ENCODE measurements at places on chromosomes 1 and 21.

- DNase-seq, result no peak
Measured at GRCh38 chr21:28799926-28800325, 192.8 kb downstream of the LTN1 start.

DNA sequence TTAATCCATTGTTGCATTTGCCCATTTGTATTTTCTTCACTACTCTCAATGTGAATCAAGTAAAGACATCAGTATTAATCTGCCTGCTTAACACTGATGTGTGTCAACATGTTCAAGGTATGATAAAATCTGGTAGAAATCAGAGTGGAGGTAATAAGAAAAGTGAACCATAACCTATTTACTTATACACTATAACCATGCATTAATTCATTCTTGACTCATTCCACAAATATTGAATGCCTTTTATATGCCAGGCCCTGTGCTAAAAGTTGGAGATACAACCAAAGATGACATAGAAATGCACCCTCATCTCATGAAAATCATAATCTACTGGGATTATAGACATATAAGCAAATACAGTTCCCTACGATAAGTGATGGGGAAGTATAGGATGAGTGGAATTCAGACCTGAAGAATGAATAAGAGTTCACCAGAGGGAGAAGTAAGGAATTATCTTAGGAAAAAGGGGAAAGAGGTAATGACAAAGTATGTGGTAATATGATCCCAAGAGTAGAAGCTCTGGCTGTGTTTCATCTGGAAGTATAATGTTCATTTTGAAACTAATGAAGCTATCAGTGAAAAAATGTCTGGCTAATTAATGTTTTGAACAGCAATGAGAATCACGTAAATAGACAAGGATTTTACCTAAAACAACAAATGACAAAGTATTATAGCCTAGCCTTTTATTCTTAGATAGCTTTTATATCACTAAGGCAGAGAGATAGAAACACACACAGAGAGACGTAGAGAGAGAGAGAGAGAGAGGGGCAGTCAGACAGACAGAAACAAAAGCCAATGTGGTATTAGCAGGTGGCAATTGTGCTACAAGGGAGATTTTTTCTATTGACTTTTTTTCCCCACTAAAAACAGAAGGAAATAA is 7.0 kb upstream of the RWDD3 start:
- DNase-seq, result no peak

- DNase-seq, result no peak
Measured at GRCh38 chr1:51837243-51837642, 41.3 kb downstream of the NRDC start.

DNA sequence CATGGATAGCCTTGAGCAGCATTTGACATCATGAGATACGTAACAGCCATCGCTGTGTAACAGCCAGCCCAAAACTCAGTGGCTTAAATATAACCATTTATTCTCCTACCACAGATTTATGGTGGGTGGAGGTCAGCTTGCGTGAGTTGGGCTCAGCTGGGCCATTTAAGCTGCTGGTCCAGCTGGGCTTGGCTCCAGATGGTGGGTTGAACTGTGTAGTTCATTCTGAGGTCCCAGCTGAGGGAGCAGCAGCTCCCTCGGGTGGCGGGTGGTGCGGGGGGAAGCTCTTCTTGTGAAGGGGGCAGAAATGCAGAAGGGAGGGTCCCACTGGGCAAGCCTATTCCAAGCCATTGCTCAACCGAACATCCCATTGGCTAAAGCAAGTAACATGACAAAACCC is 75.9 kb downstream of the IGSF21 start:
- no peak for DNase-seq

GRCh38 chr1:19964542-19964941 is 14.9 kb downstream of the PLA2G2A start:
- no peak for DNase-seq

GRCh38 chr1:21937034-21937371 is at the start of gene HSPG2:
Gene HSPG2, minus strand, starts transcription at chr1:21937310. Its CDS starts 93 bp downstream, at chr1:21937217.
- DNase-seq, result no peak

DNA sequence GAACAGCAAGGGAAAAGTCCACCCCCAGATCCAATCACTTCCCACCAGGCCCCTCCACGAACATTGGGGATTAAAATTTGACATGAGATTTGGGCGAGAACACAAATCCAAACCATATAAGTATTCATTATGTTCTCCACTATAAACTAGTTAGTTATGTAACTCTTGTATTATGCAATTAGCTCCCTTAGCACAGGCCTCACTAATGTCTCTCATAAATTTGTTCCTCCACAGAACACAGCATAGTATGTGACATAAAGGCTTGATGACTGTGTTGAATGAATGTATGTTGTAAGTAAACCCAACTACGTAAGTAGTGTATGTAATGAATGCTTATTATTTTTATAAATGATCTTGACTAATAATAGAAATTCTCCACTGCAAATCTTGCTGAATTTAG is 223.3 kb upstream of the ZRANB2 start:
- DNase-seq, result no peak

GRCh38 chr1:108897865-108898720 is 21.3 kb downstream of the GPSM2 start:
- no peak for DNase-seq

DNA sequence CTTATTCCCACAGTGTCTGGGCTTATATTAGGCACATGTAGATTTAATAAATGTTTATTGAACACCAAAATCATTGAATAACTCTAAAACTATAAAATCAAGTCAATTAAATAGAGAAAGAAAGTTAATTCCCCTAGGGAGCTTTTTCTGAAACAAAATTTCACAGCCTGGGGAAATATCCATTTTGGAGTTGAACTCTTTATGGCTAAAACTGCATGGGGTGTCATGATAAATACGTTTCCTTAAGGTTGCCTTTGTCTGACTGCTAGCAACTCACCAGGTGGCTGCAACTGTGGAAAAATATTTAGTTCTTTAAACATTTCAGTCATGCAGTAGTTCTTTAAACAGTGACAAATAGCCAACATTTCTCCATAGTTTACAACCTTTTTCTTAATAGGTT is 496.1 kb downstream of the LRRIQ3 start:
- DNase-seq, result no peak

DNA sequence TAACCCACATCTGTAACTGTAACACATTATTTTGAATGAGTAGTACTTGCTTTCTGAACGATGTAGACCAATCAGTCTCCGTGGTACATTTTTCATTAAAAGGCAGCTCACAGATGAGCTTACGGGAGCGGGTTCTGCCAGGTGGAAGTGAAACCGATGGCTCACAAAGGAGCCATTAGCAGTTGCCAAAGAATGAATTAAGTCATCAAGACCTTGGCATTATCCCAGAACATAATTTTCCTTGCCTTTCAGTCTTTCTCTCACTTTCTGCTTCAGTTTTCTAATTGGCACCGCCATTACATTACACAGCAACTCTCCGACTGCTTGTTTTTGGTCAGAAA is 33.5 kb upstream of the UTS2 start:
- DNase-seq, result no peak

DNA sequence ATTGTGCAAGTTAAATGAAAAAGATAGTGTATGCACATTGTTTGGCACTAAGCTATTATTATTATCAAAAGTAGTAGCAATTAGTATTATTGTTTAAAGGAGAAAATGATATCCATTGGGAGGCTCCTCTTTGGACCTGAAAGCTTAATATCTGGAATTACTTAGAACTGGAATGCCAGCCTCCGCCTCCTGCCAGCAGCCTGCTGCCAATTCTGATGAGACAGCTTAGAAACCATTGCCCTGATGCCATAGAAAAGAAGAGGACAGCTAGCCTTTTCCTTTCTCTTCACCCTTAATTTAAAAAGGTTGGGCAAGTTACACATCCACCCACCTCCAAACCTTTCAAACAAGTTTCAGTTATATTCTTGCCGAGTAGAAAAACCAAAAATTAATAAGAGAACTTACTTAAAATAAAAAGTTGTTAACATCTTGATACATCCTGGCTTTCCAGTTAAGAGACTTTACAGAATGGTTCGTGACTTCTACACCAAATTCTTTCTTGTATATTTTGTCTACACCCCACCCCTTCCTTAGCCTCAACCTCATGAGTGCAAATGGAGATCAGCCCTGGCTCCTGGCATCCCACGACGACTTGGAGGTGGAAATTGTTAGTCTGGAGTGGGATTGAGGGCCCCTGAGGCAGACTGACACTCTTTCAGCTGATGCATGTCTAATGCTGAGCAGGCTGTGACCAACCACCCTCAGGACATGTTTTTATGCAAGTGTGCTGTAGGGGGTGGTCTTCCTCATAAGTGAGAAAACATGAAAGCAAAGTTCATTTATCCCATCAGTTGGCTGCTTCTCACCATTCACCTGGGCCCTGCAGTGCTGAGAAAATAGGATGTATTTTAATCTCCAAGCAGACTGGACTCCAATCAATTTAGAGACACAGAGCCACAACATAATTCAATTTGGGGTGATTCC is 120.6 kb downstream of the KCNJ15 start:
- no peak for DNase-seq

All from activated naive CD4-positive, alpha-beta T cell treated with anti-CD3 and anti-CD28 coated beads, Interleukin-2, amount 50 U/mL, for 72 hours (primary cell).